ENCODE measurements at places on chromosomes 4 and X.

- no peak for DNase-seq
Measured at GRCh38 chr4:116688536-116688935, 396.8 kb downstream of the TRAM1L1 start.

DNA sequence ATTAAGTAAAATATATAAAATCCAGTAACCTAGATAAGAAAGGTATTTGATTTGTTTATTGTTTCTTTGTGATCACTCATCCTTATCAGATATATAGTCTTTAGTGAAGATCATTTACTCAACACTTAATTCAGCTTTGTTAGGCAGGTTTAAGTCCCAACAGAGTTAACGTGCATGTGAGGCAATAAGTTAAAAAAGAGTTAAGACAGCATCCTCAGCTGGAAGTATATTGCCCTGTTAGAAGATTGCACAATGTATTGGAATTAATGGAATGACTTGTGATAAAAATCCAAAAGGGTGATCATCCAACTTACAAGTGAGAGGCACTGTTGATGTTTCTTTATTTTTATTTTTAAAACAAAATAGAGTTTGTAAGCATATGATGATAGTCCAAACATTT, 1162.1 kb downstream of the RAPGEF2 start:
- DNase-seq, result no peak

GRCh38 chr4:18250564-18250963, 229.0 kb upstream of the LCORL start:
- DNase-seq, result no peak

- no peak for DNase-seq
Measured at GRCh38 chrX:142186103-142186502, 19.0 kb downstream of the MAGEC2 start.

GRCh38 chr4:39616651-39617050, 22.0 kb downstream of the SMIM14 start:
- DNase-seq, result no peak

DNA sequence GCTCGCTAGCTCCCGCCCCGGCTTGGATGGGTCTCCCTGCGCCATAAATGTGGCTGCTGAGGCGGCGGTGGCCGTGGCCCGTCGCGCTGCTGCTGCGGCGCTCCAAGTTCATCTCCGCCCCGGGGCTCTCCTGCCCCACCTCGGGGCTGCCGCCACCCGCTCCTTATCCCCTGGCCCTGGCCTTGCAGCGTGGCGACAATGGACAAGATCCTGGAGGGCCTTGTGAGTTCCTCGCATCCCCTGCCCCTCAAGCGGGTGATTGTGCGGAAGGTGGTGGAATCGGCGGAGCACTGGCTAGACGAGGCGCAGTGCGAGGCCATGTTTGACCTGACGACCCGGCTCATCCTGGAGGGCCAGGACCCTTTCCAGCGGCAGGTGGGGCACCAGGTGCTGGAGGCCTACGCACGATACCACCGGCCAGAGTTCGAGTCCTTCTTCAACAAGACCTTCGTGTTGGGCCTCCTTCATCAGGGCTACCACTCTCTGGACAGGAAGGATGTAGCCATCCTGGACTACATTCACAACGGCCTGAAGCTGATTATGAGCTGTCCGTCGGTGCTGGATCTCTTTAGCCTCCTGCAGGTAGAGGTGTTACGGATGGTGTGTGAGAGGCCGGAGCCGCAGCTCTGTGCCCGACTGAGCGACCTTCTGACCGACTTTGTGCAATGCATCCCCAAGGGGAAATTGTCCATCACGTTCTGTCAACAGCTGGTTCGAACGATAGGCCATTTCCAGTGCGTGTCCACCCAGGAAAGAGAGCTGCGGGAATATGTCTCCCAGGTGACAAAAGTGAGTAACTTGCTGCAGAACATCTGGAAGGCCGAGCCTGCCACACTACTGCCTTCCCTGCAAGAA, 763 bp downstream of the USP38 start:
- no peak for DNase-seq

Data from NCI-H1105 (cell line).